ENCODE measurements at places on chromosomes 11 and 22.

DNA sequence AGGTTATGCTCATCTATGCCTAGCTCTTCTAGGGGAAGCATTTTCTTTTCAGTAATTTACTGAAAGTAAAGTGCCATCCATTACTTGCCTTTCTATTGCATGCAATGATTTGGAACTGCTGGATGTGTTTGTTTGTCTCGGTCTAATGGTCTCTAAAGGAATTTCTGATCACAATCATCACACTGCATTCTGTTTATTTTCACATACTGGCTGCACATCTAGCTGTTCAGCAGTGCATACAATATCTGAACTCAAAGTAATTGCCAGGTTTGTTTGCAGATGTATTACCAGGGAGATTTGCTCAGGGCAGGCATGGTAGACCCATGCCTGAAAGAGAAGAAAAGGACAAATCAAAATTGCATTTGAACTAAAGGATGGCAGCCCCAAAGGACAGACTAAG, 36.4 kb upstream of the CWF19L2 start:
- DNase-seq: no peak

DNA sequence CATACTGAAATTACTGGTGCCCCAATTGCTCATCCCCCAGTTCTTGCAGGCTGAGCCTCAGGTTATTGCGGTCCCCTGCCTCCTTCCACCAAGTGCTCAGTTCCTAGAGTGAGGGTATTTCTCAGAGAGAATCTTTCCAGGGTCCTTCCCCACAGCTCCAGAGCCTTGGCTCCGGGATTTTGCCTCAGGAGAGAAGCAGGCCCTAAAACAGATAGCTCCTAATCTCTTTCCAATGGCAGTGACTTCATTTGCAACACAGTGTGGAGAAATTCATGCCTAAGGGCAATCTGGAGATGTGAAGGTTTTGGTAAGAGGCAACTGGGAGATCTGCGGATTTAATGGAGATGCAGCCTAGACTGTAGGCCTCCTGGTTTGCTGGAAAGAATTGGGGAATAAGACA, 2.9 kb downstream of the NF2 start:
- no peak for DNase-seq

GRCh38 chr11:102495161-102496042, 35.1 kb downstream of the MMP7 start:
- peak; percentile 39 for DNase-seq

GRCh38 chr11:69014084-69014851, 1.2 kb upstream of the MRGPRF start:
- no peak for DNase-seq

- no peak for DNase-seq
Observed at GRCh38 chr11:121665206-121665838, 212.6 kb upstream of the SORL1-AS1 start.

- DNase-seq: no peak
Observed at GRCh38 chr11:10600570-10601248, 32.2 kb upstream of the LYVE1 start.

GRCh38 chr11:131481303-131481702, 110.9 kb downstream of the NTM start:
- DNase-seq: no peak

GRCh38 chr11:130448416-130449309, at the start of gene ADAMTS15:
Gene ADAMTS15 (plus strand): TSS chr11:130448645. CDS start chr11:130448974, 329 bp downstream.
- peak; percentile 76 for DNase-seq

- no peak for DNase-seq
Observed at GRCh38 chr22:31628969-31629708, 32.9 kb downstream of the PISD start.

GRCh38 chr22:26502688-26503561, 9.3 kb downstream of the TFIP11 start:
- DNase-seq: peak; percentile 47

- DNase-seq: no peak
Observed at GRCh38 chr11:109586789-109587188, 164.8 kb downstream of the C11orf87 start.

- DNase-seq: no peak
Observed at GRCh38 chr11:62127941-62128770, 4.3 kb downstream of the INCENP start.

- DNase-seq: no peak
Observed at GRCh38 chr11:44611687-44612434, 46.4 kb downstream of the CD82 start.

GRCh38 chr11:116166573-116167465, 606.0 kb downstream of the BUD13 start:
- no peak for DNase-seq

- no peak for DNase-seq
Observed at GRCh38 chr11:35746356-35747153, 84.0 kb downstream of the TRIM44 start.

DNA sequence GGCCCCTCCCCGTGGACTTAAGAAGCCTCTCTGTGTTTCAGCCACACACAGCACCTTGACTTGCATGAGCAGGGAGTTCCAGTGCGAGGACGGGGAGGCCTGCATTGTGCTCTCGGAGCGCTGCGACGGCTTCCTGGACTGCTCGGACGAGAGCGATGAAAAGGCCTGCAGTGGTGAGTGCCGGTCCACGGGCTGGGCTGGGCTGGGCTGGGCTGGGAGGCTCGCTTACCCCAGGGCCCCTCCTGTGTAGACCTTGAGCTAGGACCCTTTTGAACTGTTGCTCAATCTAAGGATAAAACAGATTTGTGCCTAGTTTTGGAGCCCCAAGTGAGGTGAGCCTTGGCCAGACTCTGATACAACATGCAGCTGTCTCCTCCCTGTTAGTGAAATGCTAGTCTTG, 151.4 kb upstream of the SORL1-AS1 start:
- DNase-seq: no peak

- DNase-seq: no peak
Observed at GRCh38 chr11:1889941-1890855, 1.5 kb downstream of the PRR33 start.

GRCh38 chr11:9796854-9797253, 133.0 kb downstream of the SWAP70 start:
- DNase-seq: no peak

- DNase-seq: no peak
Observed at GRCh38 chr22:32926600-32926999, 125.1 kb downstream of the TIMP3 start.

DNA sequence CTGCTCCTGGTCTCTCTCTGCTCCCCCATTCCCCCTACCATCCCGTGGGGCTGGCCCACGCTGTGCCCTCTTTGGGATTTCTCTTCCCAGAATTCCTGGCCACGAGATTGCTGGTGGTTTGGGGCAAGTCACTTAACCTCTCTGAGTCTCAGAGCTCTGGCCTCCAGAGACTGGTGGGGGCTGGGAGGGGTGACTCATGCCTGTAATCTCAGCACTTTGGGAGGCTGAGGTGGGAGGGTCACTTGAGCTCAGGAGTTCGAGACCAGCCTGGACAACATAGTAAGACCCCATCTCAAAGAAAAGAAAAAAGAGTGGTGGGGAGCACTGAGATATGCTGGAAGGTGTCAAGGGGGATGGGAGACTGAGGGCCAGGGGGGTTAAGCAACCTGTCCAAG, 18.3 kb downstream of the OTUB1 start:
- no peak for DNase-seq

DNA sequence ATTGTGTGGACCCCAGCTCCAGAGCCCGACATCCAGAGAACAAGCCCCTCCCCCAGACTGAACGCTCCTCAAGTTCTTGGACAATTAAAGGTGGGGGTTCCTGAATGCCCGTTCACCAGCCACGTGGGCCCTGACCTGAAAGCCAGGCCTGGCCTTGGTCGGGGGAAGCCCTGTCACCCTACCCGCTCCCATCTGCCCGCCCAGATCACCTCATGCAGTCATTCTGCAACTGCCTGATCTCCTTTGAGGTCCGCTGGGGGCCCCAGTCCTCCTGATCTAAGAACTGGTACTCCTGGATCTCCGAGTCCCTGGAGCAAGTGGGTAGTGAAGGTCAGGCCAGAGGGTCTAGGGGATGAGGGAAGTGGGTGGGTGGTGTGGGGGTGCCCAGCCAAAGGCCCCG, 9.1 kb upstream of the NAALADL1 start:
- DNase-seq: no peak

- no peak for DNase-seq
Observed at GRCh38 chr11:70288721-70289120, 18.2 kb downstream of the PPFIA1 start.

- peak; percentile 15 for DNase-seq
Observed at GRCh38 chr11:46947399-46948077, 11.0 kb downstream of the CSTPP1 start.

- DNase-seq: no peak
Observed at GRCh38 chr22:36839356-36840073, 21.3 kb upstream of the NCF4 start.

GRCh38 chr11:23078289-23078971, 218.2 kb upstream of the CCDC179 start:
- no peak for DNase-seq

DNA sequence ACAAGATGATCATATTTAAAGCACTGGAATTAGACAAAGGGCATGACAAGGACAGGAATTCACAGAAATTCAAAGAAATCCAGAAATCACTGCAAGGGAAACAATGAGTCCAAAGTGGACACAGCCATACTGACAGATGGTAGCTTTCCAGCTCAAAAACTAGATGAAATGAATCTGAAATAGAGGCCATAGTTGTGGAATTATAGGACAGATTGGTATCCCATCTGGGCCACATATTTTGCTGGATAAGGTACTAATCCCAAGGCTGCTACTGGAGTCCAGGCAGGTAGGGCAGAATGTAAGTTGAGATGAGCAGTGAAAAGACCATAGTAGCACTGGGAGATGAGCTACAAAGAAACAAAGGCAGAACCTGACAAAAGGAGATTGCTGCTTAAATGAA, 258.3 kb upstream of the ANO3 start:
- DNase-seq: no peak

- DNase-seq: no peak
Observed at GRCh38 chr11:112972399-112973145, 11.4 kb downstream of the NCAM1 start.

- DNase-seq: no peak
Observed at GRCh38 chr11:13378316-13378715, 84.7 kb downstream of the BTBD10 start.

DNA sequence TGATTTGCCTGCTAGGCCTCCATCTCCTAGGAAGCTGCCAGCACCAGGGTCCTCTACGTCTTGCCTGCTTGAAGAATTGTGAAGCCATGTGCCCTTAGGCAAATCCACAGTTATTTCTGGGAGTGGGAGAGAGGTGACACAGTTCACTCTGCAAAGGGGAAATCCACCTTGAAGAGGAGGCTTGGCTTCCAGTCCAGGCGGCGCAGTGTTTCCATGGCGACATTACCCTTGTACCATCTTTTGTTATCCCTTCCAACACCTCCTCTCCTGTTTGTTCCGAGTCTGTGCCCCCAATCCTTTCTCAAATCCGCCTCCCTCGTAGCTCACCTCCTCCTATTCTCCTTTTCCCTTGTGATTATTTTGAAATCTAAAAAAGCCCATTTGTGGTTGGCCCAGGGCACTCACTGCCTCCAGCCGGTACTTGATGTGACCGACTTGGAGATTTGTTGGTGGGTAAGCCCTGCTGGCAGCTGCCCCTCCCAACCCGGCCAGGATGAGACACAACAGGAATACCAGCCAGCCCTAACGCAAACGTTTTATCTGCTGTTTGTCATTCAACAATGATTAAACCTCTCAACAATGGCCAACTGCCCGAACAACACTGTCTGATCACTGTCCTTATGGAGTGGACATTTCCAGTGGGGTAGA, 18.4 kb downstream of the SYT13 start:
- DNase-seq: no peak

DNA sequence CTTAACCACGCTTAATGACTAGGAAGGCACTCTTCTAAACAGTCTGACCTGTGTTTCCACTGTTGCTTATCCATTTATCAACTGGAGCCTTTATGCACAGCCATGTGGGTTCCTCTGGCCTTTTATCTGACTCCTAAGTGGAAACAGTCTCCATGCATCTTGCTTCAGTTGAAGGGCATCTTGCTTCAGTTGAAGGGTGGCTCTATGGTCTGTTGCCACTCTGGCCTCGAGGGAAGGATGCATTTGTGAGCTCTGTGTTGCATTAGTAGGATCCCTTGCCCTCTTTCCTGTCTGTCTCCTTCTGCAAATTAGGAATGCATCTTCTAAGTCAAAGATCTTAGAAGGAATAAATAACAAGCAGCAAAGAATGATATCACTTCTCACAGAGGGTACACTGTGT, 25.8 kb upstream of the C11orf96 start:
- no peak for DNase-seq

GRCh38 chr11:123719452-123719851, 22.0 kb downstream of the ZNF202 start:
- no peak for DNase-seq

DNA sequence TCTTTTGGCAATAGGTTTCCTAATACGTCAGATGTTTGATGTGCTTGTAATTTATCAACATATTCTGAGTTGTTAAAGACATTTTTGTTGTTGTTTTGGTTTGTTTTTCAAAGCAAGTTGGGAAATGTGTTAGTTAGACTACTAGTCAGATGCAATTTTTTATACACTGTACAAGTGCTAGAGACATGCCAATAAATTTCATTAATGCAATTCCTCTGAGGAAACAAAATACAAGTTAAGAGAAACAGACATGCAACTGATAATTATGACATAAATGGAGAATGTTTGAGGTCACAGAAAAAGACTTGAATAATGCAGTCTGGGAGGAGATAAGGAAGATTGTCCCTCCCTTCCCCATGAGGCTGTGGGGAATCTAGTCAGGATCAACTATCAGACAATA, 5.9 kb downstream of the OR51T1 start:
- no peak for DNase-seq

DNA sequence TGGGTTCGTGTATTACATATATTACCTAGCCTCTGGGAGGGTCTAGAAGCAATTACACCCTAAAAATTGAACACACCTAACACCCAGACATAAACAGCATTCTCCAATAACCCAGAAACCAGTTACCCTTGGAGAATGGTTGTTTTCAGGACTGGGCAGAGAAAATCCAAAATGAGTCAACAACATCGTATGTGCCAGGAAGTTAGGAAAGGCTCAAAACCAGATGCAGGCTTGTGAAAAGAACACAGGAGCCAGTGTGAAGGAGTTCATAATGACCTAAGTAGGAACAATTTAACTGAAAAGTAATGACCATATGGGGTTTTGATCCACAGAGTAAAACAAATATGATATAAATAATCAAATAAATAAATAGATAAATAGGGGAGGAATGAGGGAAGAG, 5.1 kb upstream of the CLPB start:
- no peak for DNase-seq

DNA sequence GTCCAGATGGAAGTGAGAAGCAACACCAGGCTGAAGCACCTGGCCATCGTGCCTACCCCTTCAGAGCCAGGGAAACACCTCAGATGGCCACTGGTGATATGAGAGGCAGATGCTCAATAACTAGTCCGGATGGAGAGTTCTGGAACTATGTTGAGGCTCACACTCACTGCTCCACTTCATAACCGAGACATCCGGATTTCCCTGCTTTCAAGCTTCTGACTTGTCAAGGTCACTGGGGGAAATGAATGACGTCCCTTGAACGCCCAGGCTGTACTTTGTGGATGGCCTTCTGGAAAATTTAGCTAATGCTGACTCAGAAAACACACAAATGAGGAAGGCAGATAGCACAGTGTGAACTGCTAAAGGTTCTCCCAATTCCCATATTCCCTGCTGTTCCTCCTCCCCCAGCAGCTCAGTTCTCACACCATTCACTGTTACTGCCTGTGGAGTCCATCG, at the start of gene LYVE1:
Gene LYVE1 (minus strand): TSS at position 180 of the 456 bp plus-strand sequence. CDS start 133 bp downstream, at position 47.
- DNase-seq: peak; percentile 19

Data from body of pancreas (tissue), 4 donors.